ENCODE measurements at places on chromosomes 1 and 21.
A peak's percentile ranks its signal among the peaks of the same experiment; 100 is the strongest.

GRCh38 chr1:119937198-119937597 is 40.9 kb upstream of the ADAM30 start:
- DNase-seq = no peak

- DNase-seq = no peak
These were observed 39.3 kb upstream of the LRRC7 start for GRCh38 chr1:69528376-69528775.

GRCh38 chr1:247465796-247466195 is 7.9 kb upstream of the OR2B11 start:
- no peak for DNase-seq

DNA sequence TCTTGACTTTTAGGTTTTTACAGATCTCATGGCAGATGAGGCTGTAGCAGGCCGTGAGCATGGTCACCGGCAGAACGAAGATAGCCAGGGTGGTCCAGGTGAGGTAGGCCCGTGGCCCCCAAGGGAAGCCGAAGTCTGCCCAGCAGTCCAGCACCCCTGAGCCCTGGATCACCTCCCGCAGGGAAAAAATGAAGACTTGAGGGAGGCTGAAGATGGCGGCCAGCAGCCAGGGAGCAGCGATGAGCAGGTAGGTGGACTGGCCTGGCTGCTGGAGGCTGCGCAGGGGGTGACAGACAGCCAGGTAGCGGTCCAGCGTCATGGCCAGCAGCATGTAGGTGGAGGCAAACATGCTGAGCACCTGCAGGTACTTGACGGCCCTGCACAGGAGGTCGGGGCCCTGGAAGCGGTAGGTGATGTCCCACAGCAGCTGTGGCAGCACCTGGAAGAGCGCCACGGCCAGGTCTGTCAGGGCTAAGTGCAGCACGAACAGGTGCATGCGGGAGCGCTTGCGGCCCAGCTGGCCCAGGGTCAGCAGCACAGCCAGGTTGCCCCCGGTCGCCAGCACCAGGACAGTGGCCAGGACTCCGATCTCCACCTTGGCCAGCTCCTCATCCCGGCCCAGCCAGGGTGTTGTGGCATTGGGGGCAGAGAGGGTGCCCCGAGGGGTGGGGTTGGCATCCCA is 856 bp downstream of the AVPR1B start:
- DNase-seq = no peak

DNA sequence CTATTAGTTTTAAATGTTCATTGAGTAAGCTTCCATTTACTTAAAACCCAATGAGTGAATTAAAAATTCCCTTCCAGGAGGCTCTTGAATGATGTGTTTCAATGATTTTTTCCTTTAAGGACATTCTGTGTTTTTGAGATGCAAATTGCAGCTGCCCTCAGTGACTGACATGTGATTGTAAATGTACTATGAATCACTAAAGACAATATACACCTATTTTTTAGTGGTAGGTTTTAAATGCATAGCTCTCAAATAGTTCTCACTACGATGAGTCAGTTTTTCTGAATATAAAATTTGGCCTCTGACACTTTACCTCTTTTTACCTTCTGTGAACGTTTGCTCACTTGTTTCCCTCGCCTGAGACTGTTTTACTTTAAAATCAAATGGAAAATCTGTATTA is 204.7 kb downstream of the BARHL2 start:
- DNase-seq = no peak

GRCh38 chr1:230902349-230902923 is 34.1 kb upstream of the C1orf198 start:
- DNase-seq = no peak

DNA sequence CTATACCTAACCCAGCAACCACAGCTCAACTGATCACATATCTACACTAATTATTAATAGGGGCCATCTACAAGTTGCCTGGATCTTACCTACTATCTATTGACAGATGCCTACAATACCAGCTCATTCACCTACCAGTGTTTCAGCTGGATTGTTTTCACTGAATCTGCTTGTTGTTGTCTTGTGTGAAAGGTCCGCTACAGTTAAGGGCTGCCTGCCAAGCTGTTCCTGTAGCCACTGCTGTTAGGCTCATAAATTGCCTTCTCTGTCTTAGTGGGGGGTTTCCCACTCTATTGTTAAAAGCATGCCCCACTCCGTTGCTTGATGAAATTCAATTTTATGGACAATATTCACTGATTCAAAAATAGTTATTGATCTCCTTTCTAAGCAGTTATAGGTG is 199.7 kb upstream of the TMPRSS15 start:
- DNase-seq = no peak

- no peak for DNase-seq
These were observed 54.5 kb upstream of the NADK start for GRCh38 chr1:1832820-1833219.

GRCh38 chr1:176193663-176194062 is 13.4 kb downstream of the COP1 start:
- DNase-seq = no peak

- no peak for DNase-seq
These were observed 149.9 kb downstream of the ZP4 start for GRCh38 chr1:237740846-237741245.

GRCh38 chr1:198135366-198135765 is 21.4 kb upstream of the NEK7 start:
- no peak for DNase-seq

DNA sequence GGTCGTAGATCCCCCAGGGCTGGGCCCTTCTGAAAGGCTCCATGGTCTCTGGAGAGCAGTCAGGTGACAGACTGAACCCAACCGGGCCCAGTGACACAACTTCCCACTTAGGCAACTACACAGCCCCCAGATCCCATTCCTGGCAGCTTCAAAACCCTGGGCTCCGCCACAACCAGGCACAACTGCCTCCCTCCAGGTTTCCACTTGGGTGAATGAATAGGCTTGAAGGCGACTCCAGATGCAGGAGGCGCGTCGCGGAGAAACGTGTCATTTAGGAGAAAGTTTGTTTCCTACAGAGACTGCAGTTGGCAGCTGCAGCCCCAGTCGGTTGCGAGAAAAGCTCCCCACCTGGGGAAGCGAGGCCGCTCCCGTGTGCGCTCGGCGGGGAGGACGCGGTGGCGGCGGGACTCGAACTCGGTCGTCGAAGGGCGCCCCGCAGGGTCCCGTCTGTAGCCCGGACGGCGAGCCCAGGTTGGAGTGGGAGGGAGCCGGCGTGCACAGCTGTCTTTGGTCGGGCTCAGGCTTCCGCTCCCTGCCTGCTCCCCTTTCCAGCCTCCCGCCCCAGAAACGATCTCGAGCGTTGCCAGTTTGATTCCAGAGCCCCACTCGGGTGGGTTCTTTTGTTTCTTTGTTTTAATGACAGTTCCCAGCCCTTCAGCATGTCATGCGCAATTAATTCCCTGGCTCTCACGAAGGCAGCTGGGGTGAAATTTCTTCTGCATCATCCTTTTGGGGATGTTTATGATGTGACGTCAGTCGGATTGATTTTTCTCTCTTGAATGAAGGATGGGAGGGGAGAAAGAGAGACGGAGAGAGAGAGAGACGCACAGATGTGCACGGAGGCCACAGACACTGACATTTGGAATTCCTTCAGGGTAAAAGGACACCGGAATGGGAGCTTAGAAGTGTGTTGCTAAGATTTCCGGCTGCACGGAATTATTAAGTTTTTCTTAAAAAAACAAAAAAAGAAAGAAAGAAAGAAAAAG is 862 bp upstream of the SGIP1 start:
- DNase-seq = peak; percentile 2

DNA sequence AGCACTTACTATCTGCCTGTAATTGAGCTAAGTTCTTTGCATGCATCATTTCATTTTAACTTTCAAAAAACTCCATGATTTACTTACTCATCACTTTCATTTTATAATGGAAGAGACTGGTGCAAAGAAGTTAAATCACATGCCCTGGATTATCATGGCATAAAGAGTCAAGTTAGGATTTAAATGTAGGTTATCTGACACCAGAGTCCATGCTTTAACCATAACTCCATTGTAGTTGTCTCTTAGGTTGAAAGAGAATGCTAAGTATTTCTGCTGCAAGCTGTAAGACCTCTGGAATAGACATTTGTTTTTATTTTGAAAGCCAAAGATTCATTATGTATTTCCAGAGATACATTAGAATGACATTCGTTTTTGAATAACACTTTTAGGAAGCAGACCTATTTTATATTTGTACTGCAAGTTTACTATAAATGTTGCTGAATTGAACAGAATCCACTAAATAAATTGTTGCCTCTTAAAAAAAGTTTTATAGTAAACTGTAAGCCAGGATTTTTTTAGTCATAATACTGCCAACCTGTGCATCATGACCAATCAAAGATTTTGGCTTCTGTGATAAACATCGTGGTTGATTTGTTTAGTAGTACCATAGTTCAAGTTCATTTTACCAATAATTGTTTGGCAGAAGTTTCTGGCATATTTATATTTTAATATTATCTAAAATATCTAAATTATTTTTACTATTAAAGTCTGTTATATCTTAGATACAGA is 26.1 kb downstream of the CFH start:
- no peak for DNase-seq

DNA sequence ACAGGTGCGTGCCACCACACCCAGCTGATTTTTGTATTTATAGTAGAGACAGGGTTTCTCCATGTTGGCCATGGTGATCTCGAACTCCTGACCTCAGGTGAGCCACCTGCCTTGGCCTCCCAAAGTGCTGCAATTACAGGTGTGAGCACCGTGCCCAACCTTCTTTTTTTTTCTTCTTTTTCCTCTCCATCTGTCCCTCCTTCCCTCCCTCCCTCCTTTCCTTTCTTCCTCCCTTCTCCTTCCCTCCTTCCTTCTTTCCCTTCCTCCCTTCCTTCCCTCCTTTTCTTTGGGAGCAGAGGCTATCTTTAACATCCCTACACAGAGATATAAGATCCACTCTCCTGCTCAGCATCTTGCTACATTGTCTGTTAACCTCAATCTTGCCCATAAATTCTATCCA is 24.4 kb upstream of the FAM89A start:
- DNase-seq = no peak

DNA sequence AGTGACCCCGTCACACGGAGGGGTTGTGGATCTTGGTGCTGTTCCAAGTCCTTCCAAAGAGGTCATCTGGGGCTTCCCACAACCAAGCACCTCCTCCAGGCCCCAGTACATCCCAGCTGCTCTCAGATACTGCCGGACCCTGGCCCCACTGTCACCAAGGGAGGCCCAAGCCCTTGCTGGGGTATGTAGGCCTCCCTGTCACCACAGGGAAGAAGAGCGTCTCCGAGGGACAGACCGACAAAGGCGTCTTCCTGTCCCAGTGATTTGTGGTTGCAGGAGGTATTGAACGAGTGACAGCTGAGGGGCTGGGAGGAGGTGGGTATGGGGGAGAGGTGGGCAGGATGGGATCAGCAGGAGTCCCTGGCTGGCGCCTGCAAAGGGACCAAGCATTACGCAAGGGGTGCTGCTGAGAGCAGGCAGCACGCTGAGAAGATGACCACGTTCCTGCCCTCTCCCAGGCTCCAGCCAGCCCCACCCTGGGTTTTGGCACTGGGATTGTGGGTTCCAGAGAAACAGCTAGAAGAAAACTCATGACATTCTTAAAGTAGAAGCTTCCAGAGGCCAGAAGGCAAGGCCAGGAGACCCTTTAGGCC is 29.7 kb downstream of the LRP8 start:
- DNase-seq = no peak

- DNase-seq = no peak
These were observed 27.5 kb upstream of the MYSM1 start for GRCh38 chr1:58727364-58727763.

- DNase-seq = no peak
These were observed 23.8 kb upstream of the SLC22A15 start for GRCh38 chr1:115952547-115952946.

Measured in stimulated activated CD4-positive, alpha-beta T cell treated with anti-CD3 and anti-CD28 coated beads, TNF-alpha, amount 100 ng/mL, for 1 hour (primary cell).